ENCODE measurements at places on chromosomes 1 and 21.
A peak's percentile ranks its signal among the peaks of the same experiment; 100 is the strongest.

DNA sequence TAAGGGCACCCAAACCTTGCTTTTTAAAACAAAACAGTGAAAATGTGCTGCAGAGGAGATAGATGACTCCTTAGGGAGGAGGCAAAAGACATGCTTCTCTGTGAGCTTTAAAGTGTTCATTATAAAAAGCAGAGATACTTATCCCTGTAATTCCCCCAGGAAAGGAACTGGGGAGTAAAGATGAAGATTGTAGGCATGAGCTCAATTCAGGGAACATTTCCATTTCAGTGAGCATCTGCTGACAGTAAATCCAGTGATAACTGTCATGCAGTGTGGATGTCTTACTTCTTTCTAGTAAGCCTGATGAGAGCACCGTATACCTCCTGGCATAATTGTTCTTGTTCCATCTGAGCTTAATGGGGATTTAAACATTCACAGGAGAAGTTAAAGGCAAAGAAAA, 1296.5 kb downstream of the MRPL39 start:
- DNase-seq, result no peak

GRCh38 chr1:216554934-216555333, 131.7 kb upstream of the USH2A start:
- DNase-seq, result no peak

DNA sequence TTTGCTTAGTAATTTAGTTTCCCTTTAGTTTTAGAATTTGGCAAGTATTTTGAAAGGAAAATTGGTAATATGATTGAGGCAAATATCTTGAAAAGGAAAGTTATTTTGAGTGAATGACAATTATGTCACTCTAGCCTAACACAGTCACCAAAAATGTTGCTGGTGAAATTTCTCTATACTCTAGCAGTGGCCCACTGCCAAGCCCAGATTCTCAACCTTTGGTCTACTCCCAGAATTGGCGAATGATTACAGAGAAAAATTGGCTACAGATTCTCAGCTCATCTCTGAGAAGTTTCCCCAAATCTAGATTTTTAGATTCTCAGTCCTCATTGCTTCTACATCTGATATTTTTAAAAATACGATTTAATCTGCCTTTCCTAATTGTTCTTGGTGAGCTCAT, 84.9 kb downstream of the PIGK start:
- no peak for DNase-seq

GRCh38 chr1:115408533-115408932, 70.5 kb upstream of the NGF start:
- DNase-seq, result no peak

DNA sequence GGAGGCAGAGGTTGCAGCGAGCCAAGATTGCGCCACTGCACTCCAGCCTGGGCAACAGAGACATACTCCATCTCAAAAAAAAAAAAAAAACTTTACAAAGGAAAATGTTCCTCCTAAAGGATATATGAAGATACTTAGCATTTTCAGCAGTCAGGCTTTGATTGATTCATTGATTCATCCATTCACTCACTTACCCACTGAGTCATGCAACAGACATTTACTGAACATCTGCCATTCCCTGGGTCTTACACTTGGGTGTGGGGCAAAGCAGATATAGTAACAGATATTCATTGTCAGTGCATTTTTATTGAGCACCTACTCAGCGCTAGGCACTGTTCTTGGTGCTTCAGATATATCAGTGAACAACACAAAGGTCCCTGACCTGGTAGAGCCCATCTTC, 5.6 kb upstream of the LACTBL1 start:
- DNase-seq, result no peak

DNA sequence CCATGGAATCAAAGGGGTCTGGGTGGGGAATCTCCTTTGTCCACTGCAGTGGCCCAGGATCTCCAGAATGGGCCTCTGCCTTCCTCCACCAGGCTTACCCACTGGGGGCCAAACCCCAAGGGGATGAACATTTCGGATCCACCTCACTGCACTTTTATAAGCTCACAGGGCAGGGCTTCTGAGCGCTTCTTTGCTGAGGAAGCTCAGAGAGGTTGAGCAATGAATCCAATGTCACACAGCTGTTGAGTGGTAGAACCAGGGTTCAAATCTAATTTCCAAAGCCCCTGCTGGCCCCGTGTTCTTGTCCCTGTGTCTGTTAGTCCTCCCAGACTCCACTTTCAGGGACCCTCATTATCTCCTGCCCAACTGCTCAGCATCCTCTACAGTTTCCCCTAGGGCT, 250.8 kb downstream of the GRIK3 start:
- DNase-seq, result no peak

DNA sequence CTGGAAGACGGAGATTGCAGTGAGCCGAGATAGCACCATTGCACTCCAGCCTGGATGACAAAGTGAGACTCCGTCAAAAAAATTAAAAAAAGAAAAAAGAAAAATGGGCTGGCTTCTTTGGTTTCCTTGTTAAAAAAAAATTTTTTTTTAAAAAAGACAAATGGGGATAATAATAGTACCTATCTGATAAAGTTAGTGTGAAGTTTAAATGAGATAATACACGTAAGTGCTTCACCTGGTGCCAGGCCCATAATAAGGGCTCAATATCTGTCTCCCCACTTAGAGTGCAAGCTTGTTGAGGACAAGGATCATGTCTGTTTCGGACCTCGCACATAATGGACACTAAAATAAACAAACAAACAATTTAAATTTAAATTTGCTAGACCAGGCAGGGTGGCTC, 30.0 kb upstream of the HTR1D start:
- DNase-seq, result no peak

GRCh38 chr1:3636080-3636479, 11.3 kb downstream of the TPRG1L start:
- no peak for DNase-seq

GRCh38 chr1:35406103-35406502, 137.6 kb downstream of the ZMYM4 start:
- no peak for DNase-seq

GRCh38 chr21:25456672-25457071, 150.6 kb downstream of the MRPL39 start:
- no peak for DNase-seq

DNA sequence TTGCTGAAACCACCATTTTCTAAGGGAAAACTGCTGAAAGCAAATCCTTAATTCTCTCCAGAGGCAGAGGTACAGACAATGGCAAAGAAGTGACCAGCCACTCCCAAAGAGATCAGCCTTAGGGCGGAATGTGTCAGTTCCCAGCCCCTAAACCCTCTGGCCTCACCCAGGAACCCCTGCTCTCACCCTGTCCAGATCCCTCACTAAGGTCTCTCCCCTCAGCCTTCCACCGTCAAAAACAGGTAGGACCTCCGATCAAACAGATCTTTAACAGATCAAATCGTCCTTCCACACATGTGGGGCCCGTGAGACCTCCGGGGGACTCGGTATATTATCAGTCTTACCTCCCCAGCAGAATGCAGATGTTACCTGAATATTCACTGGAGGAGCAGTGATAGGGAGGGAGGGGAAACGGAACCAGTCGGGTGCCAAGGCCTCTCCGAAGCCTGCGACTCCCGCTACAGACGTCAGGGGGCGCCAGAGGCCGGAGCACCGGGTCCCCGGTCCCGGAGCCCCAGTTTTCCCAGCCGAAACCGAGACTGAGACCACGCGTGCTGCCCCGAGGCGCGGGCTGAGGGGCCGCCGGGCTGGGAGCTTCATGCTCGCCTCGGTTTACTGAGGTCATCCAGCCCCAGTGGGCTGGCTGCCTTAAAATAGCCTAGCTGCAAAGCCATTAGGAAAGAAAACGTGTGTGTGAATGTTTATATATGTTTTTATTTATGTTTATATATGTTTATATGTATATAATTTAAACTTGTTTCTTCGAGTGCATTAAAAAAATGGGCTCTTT, 23.6 kb downstream of the GPA33 start:
- DNase-seq, result peak; percentile 65

GRCh38 chr1:36918604-36919003, 115.7 kb downstream of the GRIK3 start:
- no peak for DNase-seq

GRCh38 chr1:20158358-20159070, 19.4 kb downstream of the PLA2G2F start:
- no peak for DNase-seq

- peak; percentile 14 for DNase-seq
Observed at GRCh38 chr1:169484683-169485430, 887 bp downstream of the SLC19A2 start.

GRCh38 chr1:63848733-63849132, 74.9 kb downstream of the ROR1 start:
- no peak for DNase-seq

GRCh38 chr1:63758791-63759190, 15.0 kb upstream of the ROR1 start:
- DNase-seq, result no peak

DNA sequence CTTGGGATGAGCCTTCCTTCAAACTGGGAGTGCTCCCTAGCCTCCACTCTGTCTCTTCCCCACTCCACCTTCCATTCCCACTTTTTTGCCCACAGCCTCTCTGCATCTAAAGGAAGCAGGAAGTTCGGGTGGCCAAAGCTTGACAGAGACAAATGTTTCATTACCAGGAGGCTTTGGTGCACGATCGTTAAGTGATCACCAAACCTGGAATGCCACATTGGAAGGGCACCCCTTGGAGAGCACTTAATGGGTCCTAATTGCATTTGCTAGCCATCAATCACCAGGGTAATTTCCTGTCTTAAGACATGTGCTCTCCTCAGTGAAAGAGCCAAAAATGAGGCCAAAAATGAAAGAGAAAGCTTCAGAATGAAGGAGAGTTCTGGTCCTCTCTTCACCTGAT, 206.5 kb downstream of the TNR start:
- DNase-seq, result no peak

- DNase-seq, result no peak
Observed at GRCh38 chr1:8247811-8248436, 70.0 kb upstream of the SLC45A1 start.

GRCh38 chr21:46168659-46169386, 13.4 kb upstream of the FTCD start:
- peak; percentile 92 for DNase-seq

All from NCI-H1694 treated with DMSO at 0.1 percent for 48 hours (cell line).